ENCODE measurements at places on chromosomes 4 and X.
A peak's percentile ranks its signal among the peaks of the same experiment; 100 is the strongest.

- DNase-seq: no peak
These were observed 24.1 kb upstream of the MAGEB16 start for GRCh38 chrX:35773958-35774564.

DNA sequence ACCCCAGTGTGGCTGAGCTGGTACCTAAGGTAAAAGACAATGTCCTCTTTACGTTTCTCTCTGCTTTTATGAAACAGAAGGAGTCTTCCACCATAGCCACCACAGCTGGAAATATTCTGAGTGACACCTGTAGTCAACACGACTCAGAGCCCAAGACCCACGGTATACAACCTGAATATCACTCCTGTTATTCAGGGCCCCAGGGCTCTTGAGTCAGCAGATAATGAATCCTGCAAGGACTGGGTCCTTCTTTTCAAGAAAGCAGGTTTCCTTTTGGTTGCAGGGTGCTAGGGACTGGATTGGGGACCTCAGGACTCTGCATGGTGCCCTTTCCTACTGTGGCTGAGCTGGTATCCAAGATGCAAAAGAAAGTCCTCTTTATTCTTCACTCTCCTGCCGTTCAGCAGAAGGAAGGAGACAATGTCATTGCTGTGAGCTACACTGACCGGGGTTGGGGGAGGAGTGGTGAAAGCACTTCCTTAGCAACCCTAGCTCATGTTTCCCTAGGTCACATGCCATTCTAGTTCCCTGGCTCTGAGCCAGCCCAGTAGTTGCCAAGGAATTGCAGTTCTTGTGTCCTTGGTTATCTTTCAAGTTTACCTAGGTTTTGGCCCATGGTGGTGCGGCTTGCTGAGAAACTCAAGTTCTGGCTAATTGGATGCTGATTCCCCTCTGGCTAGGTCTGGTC lies 23.7 kb upstream of the UNC5C start:
- peak; percentile 66 for DNase-seq

GRCh38 chrX:136858007-136858756 lies 22.3 kb downstream of the RBMX start:
- DNase-seq: no peak

GRCh38 chr4:127781300-127782024 lies 660 bp upstream of the HSPA4L start:
- no peak for DNase-seq

- no peak for DNase-seq
These were observed 17.9 kb downstream of the COQ2 start for GRCh38 chr4:83266689-83267088.

GRCh38 chr4:88697588-88698329 lies at the start of gene NAP1L5:
Gene NAP1L5, minus strand, starts transcription at chr4:88697829. Its CDS starts 75 bp downstream, at chr4:88697754.
- DNase-seq: no peak

- no peak for DNase-seq
These were observed 191.4 kb downstream of the NDST4 start for GRCh38 chr4:114921790-114922591.

DNA sequence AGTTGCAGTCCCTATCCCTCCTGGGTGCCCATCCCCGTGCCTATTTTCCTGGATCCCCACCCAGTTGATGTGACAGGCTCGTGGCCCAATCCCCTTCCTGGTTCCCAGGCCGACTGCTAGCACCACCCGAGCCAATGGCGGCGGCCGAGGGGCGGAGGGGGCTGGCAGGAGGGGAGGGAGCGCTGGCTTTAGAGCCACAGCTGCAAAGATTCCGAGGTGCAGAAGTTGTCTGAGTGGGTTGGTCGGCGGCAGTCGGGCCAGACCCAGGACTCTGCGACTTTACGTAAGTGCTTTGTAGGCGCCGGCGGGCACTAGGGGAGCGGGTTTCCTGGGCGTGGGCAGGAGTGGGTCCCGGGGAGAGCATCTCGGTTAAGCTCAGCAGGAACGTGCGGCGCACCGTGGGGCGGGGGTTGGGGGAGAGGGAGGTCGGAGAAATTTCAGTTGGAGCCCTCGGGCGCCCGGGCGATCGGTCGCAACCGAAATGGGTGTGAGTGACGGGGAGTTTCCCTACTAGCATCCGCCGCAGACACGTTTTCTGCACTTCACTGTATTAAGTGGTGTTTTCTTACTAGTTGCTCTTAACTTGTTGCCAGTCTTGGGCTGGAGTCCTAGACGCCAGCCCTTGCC lies at the start of gene PLS3:
Gene PLS3 (plus strand): TSS at position 197 of the 627 bp plus-strand sequence. CDS start 49,077 bp downstream, outside the sequence.
- no peak for DNase-seq

GRCh38 chrX:40883021-40883619 lies 147.8 kb upstream of the MED14 start:
- DNase-seq: no peak

GRCh38 chrX:45186643-45187026 lies 14.0 kb downstream of the DIPK2B start:
- no peak for DNase-seq

- no peak for DNase-seq
These were observed 56.6 kb upstream of the MAGED1 start for GRCh38 chrX:51836823-51837222.

- no peak for DNase-seq
These were observed 296.0 kb upstream of the HS3ST1 start for GRCh38 chr4:11724731-11725130.

- DNase-seq: no peak
These were observed 23.6 kb downstream of the TMEM255A start for GRCh38 chrX:120287513-120288112.

DNA sequence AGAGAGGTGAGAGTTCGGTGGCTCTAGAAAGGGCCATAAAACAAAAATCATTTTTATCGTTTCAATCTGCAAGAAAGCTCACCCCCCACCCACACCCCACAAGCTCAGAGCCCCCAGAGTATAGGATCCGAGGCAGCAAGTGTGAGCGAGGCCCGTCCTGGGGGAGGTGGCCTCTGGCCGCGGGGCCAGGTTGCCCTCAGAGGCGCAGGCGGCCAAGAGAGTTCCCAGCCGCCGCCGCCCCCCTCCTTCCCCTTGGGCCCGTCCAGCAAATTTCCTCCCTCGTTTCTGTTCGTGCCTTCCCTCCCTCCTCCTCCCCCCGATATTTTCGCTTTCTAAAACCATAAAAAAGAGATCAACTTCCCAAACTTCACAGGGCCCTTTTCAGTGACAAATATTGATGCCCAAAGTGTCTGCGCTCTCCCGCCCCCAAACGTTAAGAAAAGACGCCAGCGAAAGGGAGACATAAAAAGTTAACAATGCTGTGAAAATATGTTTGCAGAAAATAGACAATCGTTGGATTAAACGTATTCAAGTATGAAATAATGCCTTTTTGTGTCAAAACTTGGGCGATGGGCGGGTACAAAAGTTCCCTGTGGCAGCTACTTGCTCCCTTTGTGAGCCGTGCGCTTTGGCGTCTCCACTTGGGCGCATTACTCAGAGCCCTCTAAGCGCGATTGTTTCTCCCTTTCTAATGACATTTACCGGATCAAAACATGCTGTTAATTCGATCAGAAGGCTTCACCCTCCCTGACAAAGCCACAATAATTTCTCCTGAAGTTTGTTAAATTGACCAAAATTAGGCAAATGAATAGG lies 1.1 kb upstream of the HELT start:
- no peak for DNase-seq

Measured in epithelial cell of proximal tubule (primary cell).